ENCODE measurements at places on chromosomes 11 and 22.

DNA sequence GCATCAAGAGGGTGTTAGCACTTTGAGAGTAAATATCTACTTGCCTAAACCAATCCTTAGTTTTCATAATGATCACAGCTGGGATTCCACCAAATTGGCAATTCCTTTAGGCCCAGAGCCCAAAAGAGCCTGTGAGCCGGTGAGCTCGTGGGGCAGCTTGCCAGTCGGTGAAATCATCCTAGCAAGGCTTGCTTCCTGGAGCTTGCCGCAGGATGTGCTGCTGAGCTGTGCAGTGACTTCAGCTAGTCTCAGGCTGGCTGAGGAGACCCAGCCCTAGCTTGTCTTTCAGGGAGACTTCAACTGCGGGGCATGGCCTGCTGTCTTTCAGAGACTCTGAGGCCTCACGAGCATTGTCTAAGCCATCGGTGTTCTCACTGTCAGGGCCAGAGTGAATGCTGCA lies 73.6 kb upstream of the SUSD2 start:
- no peak for DNase-seq

DNA sequence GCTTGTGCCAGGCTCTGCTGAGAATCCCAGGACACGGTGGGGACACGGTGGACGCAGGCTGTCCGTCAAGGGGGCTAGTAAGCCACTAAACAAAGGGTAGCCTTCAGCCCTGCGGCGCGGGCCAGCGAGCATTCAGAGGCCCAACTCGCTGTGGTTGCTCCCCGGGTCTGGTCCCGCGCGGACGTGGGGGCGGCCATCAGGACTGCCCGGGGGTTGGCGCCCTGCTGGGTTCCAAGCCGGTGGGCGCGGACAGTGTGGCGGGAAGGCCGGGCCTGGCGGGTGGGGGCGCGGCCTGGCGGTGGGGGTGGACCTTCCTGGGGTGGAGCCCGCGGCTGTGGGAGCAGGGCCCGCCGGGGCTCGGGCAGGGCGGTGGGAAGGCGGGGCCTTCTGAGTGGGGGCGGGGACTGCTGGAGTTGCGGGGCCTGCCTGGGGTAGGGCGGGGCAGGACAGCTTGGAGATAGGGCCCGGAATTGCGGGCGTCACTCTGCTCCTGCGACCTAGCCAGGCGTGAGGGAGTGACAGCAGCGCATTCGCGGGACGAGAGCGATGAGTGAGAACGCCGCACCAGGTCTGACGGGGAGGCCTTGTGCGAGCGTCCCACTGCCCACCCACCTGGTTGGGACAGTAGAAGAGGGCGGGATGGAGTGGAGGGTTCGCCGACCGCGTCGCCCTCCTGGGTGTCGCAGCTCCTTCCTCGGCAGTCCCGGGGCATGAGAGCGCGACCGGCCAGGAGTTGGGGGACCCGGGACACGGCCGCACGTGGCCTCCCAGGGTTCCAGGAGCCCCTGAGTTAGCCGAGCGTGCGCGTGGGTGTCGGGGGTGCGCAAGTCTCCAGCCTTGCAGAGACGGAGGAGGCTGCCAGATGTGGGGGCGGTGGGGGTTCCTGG lies at the start of gene SERHL2:
Gene SERHL2, plus strand, starts transcription at position 482 of the 887 bp plus-strand sequence. Its CDS starts 65 bp downstream, at position 547.
- peak; percentile 66 for DNase-seq

DNA sequence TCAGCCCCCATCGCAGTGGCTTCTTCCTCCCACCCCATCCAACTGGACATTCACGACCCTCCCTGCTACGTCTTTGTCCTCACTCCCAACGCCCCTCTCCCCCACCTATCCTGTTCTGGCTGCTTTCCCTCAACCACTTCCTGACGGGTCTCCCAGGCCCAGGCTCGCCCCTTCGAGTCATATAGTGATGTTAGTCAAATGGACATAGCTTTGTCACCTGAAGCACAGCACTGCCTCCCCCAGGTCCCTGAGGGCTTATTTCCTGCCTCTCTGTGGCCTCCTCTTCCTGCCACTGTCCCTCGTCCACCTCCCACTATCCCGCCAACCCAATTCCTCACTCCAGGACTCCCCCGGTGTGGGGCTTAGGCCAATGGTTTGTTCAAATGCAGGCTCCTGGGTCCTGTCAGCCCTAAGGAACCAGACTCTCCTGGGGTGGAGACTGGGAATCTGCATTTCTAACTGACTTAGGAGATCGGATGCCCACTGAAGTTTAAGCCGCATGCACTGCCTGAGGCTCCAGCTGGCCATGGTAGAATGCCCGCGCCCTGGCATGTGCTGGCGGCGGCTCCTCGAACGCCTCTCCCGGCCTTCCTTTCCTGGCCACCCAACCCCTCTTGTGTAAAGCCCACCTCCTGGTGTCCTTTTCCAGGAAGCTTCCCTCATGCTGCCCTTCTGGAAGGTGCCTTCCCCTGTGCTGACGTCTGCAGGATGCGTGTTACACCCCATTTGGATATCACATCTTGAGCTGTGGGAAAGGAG lies 18.3 kb downstream of the SUN2 start:
- DNase-seq: no peak

- no peak for DNase-seq
Observed at GRCh38 chr22:44244265-44244822, 63.6 kb downstream of the PARVG start.

DNA sequence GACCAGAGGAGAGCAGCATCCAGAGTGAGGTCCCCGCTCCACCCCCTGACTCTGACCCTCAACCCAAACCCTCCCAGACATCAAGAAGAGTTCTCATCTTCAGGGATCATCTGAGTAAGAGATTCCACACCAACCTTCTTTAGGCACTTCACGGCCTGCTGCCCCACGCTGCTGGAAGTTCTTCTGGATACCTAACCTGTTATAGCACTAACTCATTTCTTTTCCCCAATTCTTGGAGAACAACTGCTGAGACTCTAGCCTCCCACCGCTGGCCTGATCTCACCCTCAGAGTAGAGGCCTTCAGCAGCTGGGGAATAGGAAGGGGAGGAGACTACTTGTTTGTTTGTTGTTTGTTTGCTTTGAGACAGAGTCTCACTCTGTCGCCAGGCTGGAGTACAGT lies 7.3 kb downstream of the TMPRSS13 start:
- DNase-seq: no peak

DNA sequence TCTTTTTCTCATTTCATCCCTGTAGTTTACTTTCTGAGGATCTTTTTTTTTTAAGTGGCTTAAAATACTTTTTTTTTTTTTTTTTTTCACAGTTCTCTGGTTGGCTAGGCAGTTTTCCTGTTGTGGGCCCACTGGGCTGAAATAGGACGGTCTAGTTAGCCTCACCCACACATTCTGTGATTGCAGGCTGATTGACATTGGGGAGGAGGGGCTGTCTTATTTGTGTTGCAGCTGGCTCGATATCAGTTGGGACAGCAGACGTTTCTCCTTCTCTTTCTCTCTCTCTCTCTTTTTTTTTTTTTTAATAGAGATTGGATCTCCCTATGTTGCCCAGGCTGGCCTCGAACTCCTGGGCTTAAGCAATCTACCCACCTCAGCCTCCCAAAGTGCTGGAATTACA lies 6.9 kb downstream of the BCR start:
- no peak for DNase-seq

DNA sequence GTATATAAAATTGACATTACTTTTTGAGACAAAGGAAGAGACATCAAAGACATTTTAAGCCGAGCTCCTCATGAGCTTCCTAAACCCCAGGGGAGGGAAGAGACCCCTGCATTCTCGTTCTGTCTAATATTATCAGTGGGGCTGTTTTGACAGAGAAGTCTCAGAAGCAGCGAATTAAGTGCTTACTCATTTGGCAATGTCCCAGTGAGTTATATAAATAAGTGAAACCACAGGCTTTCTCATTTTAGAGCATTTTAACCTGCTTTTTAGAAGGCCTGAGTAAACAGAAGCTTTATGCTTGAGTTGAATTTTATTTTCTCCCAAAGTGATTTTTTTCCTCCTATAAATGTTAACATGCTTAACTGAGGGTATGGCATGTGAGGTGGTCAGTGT lies 23.2 kb upstream of the C1QTNF4 start:
- DNase-seq: no peak

GRCh38 chr11:47587039-47587716 lies 700 bp downstream of the FAM180B start:
- no peak for DNase-seq

DNA sequence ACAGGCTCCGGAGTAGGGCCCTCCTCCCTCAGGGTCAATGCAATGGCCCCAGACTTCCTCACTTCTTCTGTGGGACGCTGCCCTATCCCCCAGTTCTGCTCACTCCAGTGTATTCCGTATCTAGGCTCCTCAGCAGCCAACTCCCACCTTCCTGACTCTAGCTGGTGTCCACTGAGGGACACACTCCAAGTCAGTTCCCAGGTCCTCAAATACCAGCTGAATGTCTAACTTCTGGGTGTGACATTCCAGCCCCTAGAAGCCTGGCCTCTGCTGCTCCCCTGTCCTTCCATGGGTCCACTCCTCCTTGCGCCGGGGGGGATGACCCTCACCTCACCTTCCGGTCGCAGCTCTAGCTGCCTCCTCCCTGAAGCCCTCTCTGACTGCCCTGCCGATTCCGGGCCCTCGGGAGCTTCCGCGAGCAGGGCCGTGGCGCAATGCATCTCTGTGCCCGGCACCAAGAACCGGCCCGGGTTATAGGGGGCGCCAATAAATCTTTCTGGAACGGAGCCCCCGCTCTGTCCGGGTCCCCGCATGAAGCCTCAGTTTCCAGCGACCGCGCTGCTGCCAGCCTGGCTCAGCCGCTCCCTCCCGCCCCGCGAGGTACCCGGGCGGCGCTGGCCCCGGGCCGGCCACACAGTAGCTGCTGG lies 15.4 kb downstream of the BAD start:
- peak; percentile 26 for DNase-seq

DNA sequence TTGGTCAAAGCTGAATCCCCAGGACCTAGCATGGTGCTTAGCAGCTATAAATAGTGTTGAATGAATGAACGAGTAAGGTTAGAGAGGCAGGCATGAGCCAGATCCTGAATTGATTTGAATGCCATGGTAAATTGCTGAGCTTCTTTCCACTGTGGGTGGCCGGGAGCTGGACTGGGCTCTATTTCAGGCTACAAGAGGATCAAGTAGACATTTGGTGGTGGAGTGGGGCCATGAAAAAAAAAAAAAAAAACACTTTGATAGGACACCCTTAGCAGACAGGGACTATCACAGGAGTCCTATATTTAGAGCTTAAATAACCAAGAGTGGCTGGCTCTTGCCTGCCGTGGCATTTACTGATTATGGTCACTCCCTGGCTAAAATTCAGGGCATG lies 77.6 kb downstream of the MIAT start:
- DNase-seq: no peak

DNA sequence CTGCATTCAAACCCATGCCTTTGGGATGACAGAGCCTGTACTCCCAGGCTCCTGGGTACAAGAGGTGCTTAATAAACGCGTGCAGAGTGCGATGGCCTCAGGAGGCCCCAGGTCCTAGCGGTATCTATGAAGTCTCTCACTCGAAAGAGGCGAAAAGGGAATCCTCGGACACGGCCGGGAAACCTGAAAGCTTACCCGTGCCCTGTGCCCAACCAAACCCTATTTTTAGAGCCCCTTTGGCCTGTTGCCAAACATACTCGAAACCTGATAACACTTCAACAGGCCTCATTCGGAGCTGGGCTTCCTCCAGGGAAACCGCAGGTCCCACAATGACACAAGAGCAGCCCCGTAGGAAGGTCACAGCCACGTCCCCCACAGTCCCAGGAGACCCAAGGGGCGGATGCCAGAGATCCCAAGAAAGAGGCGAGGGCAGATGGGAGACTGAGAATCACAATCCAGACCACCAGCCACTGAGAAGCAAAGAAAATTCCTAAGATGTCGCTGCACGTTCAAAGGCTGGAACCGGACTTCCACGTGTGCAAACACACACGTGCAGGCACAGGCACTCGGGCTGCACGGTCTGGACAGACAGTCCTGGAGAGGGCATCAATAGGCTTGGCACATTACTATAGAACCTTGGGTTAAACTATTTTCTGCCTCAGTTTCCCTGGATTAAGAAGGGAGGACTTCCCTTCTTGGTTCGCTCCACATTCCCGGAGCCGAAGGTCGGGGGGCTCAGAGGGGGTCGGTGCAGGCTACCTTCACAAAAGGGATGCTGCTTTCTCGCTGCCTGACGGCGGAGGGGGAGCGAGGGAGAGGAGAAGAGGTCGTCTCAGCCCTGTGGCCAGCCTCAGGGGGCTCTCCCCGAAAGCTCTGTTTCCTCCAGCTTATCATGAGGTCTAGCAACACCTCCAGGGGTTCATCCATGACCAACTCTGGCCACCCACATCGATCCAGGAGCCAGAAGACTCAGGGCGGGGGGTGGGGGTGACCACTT lies 8.2 kb downstream of the PDGFB start:
- DNase-seq: no peak

- no peak for DNase-seq
Observed at GRCh38 chr11:131739243-131739882, 368.9 kb downstream of the NTM start.

DNA sequence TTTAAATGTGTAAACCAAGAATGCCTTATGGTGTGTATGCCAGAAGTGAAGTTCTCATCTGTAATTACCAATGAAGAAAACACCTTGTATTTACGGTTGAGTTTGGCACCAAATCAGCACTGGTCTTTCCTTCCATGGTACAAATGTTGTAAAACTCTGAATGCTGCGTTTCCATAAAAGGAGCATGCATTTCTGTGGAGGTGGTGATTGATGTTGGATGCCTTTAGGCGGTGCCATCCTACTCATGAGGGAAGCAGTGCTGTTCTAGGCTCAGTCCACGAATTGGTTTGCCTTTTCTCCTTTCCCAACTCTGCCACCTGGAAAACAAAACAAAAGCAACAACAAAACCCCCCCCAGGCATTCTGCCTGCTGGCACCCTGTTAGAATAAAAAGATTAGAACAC lies 124.4 kb downstream of the TEAD1 start:
- no peak for DNase-seq

- DNase-seq: no peak
Observed at GRCh38 chr11:34264303-34265110, 93.3 kb downstream of the ABTB2 start.

GRCh38 chr11:32960553-32961164 lies 55.0 kb upstream of the DEPDC7 start:
- DNase-seq: no peak

DNA sequence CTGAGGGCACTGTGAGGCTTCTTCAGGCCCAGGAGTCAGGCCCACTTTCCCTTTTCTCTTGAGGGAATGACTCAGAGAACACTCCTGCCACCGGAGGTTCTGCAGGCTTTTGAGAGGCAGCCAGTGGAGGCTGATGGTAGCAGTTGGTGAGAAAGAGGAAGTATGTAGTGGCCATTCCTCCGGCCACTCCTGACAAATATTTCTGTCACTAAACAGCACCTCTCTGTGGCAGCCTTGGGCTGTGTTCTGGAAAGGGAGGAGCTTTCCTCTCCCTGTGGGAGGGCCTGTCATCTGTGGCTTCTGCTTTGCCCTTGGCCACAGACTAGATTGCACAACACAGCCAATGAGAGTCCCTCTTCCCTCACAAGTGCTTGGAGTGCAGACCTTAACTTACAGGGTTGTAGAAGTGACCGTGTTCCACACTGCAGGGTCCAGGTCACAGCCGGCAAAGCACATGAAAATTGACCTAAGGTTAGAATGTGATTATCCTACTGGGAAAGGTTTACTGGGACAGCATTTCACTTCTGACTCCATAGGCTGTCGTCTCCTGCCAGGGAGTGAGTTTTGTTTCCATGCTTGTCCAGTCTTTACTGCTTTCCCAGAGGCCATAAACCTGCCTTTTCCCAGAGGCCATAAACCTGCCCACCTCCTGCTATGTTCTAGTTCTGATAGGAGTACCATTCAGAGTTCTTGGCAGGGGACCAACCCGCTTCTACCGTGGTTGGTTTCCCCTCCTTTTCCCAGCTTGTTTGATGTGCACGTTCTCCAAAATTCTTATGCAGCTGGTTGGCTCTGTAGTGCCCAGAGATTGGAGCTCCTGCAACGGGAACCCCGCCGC lies 33.3 kb downstream of the MARK2 start:
- DNase-seq: no peak

- DNase-seq: no peak
Observed at GRCh38 chr22:29569011-29569678, 11.8 kb downstream of the NIPSNAP1 start.

GRCh38 chr11:27234043-27234668 lies 128.9 kb downstream of the CCDC34 start:
- DNase-seq: no peak
